ENCODE measurements at places on chromosomes 12 and 14.

DNA sequence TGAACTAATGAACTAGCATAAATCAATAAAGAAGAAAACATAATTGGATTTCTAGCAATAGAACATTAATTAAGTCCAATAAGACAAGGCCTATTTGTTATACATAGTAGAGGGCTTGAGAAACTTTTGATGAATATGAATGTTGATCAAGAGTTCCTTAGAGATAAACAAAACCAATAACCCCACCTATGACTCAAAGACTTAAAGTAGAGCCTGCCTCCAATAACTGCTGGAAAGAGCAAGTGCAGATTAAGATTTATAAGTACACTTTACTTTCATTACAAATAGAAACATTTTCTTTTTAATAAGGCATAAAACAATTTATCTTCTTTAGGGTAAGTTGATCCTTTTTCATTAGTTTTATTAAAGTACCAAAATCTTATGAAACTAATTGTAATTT, 185.7 kb downstream of the SRGAP1 start:
- DNase-seq, result no peak

GRCh38 chr12:120227233-120228040, 26.5 kb upstream of the RPLP0 start:
- DNase-seq, result no peak

GRCh38 chr14:50037852-50038251, 78.5 kb downstream of the VCPKMT start:
- no peak for DNase-seq

DNA sequence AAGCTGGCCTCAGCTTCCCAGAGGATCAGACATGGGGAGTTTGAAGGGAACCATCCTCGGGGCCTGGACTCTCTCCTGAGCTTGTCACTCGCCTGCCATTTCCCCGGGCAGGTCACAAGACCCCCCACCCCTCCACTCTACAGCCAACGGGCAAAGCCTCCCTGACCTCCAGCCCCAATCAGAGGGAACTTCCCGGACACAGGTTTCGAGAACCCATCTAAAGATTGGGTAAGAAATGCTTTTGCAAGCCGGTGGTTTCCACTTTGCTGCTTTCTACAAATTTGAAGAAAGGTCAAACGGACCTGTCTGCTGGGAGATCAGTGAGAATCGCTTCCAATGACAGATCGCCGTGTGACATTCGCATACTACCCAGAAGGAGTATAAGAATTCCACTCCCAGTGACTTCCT, 89.6 kb downstream of the SCARB1 start:
- no peak for DNase-seq

GRCh38 chr12:12372946-12373722, 16.3 kb downstream of the BORCS5 start:
- DNase-seq, result no peak

DNA sequence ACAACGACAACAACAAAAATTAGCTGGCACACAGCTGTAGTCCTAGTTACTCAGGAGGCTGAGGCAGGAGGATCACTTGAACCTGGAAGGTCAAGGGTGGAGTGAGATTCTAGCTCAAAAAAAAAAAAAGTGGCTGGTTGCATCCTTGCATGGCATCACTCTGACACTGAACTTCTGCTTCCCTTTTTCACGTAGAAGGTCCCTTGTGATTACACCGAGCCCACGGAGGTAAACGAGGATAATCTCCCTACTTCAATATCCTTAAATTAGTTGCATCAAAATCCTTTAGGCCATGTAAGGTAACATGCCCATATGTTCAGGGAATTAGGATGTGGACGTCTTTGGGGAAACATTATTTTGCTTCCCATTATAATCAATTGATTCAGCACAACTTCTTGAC, 4.0 kb upstream of the PPP4R4 start:
- no peak for DNase-seq

GRCh38 chr12:12439636-12440035, 82.8 kb downstream of the BORCS5 start:
- DNase-seq, result no peak

GRCh38 chr12:126772171-126772864, 1494.7 kb upstream of the TMEM132C start:
- no peak for DNase-seq

Data from activated naive CD4-positive, alpha-beta T cell treated with anti-CD3 and anti-CD28 coated beads, Interleukin-2, amount 10 ng/mL, durations not matched to agents 7 days and 5 days (primary cell).